Uterus (tissue), 4 donors: ENCODE measurements at places on chromosomes 7 and 10. TPM values are rescaled to one million over a fixed set of nuclear protein-coding genes. Genes with fewer than 3 reads are reported as not detected.

LRIT1 gene
- not detected for total RNA-seq

DNA sequence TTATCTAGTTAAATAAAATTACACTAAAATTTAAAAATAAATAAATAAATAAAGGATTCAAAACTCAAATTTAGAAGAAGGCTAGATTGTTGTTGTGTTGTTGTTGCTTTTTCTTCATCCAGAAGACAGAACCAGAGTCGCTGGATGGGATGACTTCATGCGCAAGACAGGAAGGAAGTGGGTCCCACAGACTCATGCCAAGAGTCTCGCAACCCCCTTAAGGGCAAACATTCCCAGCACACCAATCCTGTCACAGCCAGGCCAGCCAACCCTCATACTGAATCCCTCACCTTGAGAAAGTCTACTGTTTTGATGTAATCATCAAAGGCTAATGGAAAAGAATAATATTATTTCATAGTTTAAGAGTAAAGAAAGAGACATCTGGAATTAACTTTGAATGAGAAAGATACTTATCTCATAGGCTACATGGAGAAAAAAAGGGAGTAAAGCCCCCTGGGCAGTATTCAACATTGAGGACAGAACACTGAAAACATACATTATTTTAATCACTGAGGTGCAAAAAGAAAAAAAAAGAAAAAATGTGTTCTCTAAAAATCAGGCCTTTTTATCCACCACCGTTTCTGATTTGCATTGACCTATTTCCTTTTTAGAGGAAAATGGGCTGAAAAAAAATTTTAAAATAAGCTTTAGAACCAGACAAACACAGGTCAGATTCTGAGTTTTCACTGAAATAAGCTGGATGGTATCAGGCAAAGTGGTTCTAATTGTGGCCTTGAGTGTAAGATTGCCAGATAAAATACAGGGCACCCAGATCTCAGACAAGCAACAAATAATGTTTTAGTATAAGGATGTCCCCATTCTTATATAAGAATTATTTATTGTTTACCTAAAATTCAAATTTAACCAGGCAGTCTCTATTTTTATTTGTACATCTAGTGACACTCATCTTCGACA, 826.5 kb downstream of the TNS3 start:
- no peak for DNase-seq

- DNase-seq: no peak
Measured at GRCh38 chr7:107559864-107560263, 3.9 kb downstream of the COG5 start.

- DNase-seq: peak; percentile 42
Measured at GRCh38 chr7:2116989-2117591, 115.7 kb downstream of the MAD1L1 start.

GRCh38 chr7:129387537-129387936, 46.7 kb upstream of the STRIP2 start:
- no peak for DNase-seq
